Glomerular endothelial cell (primary cell): ENCODE measurements at places on chromosomes 2 and 18.

DNA sequence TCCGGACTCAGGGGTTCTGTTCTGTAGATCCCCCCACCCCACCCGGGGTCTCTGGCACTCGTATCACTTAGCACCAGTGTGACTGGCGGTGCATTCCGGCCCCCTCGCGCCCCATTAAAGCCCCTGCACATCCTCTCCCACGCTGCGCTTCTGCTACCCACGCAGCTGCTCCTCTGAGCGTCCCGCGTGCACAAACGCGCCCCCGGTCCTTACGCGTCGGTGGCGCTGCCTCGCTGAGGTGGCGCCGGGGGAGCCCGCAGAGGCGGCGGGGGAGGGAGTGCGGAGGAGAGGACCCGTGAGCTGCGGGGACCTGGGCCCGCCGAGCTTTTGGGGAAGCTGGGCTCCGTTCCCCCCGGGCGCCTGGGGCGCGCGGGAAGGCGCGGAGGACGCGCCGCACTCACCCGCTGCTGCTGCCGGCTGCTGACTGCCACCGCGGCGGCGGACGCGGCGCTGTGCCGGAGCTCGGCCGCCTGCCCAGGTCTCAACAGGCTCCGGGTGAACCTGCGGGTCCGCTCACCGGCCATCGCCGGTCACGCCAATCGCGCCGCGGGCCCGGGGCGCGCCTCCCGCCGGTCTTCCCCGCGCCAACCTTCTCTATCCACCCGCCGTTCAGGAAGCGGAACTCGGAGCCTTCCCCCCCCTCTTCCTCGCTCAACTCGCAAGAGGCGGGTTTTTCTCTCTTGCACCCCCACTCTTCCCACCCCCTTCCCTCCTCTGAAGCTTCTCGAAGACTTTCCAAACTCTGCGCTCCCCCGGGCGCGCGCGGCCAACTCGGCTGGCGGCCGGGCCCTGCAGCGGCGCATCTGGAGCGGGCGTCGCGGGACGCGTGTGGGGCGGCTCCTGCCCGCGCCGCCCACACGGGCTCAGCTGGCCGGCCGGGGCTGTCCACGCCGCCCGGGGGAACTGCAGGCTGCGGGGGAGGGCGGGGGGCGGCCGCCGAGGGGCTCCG is at the start of gene DOCK10:
Gene DOCK10 (minus strand): TSS at position 618 of the 949 bp plus-strand sequence. CDS start 94 bp downstream, at position 524.
- DNase-seq: no peak

DNA sequence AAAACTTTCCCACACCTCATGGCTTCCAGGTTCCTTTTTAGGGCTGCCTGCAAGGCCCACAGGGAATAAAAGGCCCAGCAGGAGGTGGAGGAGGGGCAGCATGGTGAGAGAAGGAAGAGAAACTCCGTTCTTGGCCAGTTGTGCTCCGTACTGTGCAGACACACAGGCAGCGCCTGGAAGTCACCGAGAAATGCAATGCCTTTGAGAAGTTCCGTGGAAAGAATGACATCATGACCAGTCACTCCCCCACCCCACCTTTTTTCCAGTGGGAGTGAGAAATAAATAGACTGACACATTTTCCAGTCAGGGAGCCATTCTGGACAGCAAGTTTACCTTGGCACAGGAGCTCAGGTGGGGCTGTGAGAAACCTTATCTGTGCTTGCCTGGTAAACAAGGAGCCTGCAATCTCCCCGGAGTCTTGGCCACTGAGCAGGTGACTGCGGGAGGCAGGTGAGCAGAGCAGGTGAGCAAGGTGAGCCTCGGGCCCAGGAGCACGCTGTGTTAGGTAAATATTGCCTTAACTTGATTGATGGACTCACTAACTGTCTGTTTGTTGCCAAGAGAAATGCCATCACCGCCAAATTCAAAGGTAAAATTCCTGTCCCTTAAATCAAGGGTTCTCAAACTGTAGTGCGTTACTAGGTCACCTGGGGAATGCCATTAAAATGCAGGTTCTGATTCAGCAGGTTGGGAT is 13.5 kb upstream of the LBH start:
- no peak for DNase-seq

DNA sequence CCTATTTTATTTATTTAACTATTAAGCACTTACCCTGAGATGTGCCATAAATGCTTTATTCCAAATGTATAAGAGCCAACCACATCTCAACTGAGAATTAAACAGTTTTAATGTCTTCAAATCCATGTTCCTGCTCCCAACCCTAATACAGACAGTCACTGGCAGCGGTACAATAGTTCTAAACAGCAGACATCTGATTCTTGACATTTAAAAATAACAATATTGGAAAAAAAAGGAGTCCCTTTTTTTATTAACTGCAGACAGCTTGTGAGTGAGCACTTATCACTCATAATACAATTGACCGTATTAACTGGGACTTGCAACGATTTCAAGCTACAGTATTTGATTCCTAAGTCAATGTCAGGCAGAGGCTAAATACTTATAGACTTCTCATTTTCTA is 424.6 kb downstream of the TGIF1 start:
- no peak for DNase-seq

DNA sequence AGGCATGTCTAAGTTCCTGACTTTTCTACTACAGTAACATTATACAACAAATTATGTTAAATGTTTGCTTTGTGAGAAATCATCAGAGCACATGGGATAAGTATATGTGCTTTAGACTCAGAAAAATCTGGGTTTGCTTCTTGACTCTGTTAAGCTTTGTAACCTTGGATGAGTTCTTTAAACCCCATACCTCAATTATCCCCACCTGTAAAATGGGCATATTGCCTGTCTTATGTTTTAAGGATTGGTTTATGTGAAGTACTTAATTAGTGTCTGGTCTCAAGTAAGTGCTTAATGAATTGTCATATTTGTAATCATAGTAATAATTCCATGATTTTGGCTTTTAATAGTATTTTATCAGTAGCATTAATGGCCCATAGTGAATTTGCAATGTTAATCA is 135.8 kb downstream of the TAF4B start:
- no peak for DNase-seq

DNA sequence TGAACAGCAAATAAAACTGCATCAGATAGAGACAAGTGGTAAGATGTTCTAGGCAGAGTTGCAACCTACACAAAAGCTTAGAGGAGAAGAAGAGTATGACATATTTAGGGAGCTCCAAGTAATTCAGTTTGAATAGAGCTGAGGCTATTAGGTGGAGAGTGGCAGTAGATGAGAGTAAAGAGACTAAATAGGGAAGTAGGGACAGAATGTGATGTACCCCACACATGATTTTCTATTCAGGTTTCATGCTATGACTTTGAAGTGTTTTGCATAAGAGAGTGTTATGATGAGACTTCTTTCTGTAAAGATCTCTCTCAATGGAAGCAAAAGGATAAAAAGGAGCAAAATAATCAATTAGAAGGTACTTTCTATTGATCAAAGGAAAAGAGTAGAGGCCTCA is 206.8 kb upstream of the ERBB4 start:
- DNase-seq: no peak

DNA sequence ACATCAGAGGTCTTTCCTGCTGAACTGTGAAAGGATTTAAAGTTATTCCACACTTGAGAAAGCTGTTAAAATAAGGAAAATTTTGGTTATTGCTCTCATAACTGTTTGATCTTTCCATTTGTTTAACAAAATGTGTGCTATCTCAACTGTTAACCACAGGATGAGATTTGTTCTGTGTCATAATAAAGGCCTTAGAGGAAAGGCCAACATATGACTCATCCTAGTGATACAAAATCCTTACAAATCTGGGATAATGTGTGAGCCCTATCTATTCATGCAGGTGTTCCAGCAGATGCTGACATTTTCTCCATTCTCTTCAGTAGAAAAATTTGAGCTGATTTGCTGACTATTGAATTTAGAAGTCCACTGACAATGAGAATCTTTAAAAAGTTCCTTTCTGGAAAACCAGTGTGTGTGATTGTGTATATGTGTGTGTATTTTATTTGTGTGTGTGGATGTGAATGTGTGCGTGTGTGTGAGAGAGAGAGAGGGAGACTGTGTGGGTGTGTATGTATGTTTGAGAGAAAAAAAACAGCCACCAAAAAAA is 1111.9 kb upstream of the GYPC start:
- no peak for DNase-seq

DNA sequence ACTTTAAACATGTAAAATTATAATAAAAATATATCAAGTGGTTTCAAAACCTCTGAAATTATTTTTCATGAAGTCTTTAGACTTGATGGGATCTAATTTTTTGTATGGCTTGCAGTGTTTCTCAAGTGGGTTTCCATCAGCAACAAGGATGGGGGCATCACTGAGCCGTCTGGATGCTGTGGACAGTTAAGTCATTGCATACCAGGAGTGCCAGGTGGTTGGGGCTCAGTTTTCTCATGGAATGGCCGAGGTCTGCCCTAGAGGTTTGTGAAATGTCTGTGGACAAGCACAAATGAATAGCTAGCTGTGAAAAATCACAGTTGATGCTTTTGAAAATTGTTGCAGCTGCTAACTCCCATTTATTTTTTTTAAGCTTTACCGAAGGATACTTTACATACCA is 1.7 kb downstream of the PRELID3A start:
- DNase-seq: no peak

- DNase-seq: no peak
These were observed 314.2 kb downstream of the PID1 start for GRCh38 chr2:228956701-228957474.

DNA sequence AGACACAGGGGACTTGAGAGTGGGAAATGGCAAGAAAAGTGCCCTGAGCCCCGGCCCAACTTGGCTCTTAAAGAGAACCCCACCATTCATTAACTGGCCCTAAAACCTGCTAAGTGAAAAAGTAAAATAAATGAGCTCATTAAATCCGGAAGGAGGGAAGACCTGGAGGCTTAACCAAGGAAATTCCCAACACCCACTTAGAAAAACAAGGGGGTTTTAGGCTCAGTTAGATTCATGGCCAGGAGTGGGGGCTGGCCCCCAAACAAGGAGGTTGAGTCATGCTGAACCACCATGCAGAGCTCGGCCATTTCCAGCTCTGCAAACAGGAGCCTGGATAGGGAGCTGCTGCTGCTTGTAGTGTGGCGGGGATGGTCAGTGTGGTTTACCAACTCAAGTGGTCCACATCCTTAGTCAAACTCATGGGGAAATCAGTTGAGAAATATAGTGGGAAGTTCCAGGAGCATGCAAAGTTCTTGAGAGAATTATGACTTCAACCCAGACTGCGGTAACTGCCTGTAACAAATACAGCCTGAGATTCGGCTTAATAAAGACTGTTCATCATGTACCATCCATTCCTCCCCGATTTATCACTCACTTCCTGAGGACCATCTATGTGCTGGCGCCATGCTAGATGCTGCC is 39.7 kb upstream of the MRPL19 start:
- no peak for DNase-seq

- DNase-seq: no peak
These were observed 4.5 kb downstream of the NR4A2 start for GRCh38 chr2:156327835-156328695.

DNA sequence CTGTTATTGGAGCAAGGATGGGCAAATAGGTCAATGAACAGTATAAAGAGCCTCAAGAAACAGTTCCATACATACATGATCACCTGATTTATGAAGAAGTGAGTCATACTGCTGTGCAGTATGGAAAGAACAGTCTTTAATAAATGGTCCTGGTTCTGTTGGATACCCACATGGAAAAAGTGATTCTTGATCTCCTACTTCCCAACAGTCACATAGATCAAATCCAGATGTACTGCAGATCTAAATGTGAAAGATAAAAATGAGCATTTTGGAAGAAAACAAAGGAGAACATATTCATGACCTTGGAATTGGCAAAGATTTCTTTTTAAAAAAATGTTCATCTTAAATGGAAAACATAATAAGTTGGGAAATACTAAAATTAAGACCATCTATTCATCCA is 75.8 kb downstream of the CCDC148 start:
- no peak for DNase-seq

- no peak for DNase-seq
These were observed 195.3 kb upstream of the SMAD2 start for GRCh38 chr18:48125724-48126123.

GRCh38 chr2:85890522-85891176 is 1.9 kb upstream of the ST3GAL5 start:
- no peak for DNase-seq

GRCh38 chr18:36786686-36787085 is 42.1 kb downstream of the TPGS2 start:
- no peak for DNase-seq

DNA sequence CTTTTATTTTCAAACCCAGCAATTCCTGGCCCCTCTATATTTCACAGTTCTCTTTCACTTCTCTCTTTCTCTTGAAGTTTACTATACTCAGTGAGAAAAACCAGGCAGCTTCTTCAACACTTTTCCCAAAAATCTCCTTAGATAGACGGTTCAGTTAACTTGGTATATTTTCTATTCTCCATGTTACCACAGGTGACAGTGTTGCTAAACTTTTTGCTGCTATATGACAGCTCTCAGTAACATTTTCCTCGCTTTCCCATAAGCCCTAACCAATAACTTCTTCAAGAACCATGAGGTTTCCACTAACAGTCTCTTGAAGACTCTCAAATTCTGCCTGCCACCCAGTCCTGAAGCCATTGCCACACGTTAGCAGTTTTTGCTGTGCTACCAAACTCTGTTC is 45.8 kb downstream of the CYBRD1 start:
- no peak for DNase-seq

GRCh38 chr2:134866498-134867099 is 28.2 kb downstream of the ACMSD start:
- no peak for DNase-seq

DNA sequence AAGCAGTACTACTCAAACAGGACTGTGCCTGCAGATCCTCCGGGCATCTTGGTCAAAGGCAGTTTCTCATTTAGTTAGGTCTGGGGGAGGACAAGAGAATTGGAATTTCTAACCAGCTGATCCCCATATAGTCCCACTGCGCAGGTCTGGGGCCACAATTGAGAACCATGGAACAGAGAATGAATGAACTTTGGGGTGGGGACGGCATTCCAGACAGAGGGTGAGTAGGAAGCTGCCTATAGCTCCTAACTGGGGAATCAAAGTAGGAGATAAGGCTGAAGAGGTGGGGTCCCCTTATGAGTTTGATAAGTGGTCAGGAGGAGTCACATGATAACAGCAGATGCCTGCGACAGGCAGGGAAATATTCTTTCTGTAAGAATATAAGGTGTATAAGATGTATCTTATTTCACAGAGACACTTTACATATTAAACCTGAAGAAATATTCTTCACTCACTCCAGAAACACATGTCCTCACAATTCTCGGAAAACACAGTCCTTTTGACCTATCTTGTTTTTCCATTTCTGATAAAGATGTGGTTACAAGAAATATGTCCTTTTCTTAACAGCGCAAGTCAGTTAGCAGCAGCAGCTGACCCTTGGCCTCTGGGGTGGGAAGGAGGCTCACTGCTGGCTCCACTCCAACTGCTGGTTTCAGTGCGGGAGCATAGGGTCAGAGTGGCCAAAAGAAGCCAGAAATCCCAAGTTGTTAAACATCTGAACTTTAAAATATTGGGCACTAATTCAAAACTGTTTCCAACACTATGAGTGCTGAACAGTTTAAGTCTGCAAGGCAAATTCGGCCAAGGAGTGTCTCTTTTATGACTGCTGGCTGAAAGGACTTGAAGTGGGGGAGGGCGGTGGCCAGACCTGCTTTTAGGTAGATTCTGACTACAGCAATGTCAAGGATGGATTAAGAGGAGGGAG is 12.6 kb upstream of the TMEM214 start:
- no peak for DNase-seq

- no peak for DNase-seq
These were observed 22.3 kb upstream of the RHOB start for GRCh38 chr2:20424300-20425290.

- no peak for DNase-seq
These were observed 35.6 kb downstream of the TWIST2 start for GRCh38 chr2:238883421-238883901.

GRCh38 chr2:215422676-215423075 is 13.2 kb downstream of the FN1 start:
- no peak for DNase-seq

GRCh38 chr2:19819097-19820065 is 82.4 kb downstream of the TTC32 start:
- no peak for DNase-seq
